CD4-positive, alpha-beta T cell treated with Interleukin-2 at 100 ng/mL for 4 hours (primary cell): ENCODE measurements at places on chromosomes 2 and 18.
A peak's percentile ranks its signal among the peaks of the same experiment; 100 is the strongest.

DNA sequence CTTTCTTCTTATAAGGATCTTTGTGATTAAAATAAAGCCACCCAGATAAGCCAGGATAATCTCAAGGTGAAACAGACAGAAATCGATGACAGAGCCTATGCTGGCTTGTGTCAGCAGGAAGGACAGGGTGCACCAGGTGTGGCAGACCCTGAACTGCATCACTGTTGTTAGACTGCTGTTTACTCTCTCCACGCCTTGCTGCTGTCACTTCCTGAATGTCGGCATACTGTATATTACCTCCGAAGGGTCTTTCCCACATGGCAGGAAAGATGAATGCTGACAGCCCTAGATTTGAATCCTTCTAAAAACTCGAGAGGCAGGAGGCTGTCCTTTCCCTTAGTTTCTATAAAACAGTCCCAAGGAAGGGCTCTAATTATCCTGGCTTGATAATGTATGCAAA is 18.9 kb upstream of the TMEM163 start:
- DNase-seq: no peak

GRCh38 chr2:99420031-99420430 is 69.8 kb downstream of the REV1 start:
- DNase-seq: no peak

DNA sequence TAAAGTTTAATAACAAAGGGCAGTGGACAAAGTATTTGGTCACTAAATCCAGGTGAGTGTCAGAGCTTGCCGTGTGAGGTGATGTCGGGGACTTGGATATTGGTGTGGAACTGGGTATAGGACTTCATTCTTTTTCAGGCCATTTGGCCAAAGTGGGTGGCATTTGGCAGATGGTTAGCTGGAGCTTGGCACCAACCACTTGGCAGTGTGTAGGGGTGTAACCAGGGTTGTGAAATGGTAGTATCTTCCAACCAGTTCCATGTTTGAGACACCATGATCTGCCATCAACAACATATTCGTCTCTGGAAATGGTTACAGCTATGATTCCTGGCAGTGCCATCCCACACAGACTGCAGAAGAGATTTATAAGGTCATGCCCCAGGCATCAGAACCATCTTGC is 113.9 kb downstream of the CCDC85A start:
- no peak for DNase-seq

GRCh38 chr2:199216253-199216652 is 241.5 kb downstream of the SATB2 start:
- no peak for DNase-seq

DNA sequence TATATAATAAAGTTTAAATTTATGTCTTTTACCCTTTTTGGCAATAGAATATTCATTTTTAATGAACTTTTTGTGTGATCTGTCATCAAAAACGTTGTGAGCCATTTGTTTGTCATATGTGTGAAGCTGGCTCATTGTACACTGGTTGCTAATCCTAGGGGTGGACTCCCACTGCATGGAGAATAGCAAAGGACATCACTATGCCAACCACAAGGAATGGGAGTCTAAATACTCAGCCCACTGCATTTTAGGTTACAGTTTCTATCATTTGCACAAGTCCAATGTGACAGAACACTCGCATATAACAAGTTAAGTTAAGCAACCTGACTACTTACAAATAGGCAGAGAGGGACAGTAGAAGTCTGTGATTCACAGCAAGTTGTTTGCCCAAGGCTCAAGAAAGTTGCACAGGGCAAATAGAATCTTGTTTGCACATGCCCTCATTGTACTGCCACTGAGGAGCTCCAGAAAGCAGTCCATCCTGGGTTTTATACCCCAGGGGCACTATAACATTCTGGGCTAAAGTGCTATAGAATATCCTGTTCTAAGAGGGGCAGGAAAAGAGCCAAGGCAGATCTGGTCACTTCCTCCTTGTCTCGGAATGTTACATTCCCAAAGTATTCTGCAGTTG is 545.9 kb upstream of the GCFC2 start:
- no peak for DNase-seq

DNA sequence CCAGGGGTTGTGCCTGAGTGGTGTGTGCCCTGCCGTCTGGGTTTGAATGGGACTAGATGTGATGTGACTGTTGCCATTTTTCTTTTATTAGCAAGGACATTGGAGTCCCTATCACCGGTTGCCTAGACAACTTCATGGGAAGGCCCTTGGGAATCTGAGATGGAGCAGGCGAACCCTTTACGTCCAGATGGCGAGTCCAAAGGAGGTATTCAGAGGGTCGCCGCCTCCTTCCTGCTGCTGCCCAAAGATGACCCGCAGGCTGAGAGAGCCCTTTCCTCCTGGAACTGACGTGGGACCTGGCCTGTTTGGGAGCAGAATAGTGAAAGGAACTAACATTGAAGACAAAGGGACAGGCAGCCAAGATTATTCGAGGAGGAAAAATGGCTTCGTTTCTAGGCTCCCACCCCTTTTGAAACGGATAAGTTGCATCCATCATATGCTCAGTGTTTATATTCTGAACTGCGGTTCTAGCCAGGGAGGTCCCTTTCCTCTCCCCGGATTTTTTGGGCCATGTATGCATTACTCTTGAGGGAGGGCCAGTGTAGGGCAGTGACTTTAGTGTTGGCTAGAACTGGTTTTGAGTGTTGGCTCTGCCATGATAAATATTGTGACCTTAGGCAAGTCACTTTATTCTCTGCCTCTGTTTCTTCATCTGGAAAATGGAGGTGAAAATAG is 673 bp downstream of the CENPO start:
- no peak for DNase-seq

DNA sequence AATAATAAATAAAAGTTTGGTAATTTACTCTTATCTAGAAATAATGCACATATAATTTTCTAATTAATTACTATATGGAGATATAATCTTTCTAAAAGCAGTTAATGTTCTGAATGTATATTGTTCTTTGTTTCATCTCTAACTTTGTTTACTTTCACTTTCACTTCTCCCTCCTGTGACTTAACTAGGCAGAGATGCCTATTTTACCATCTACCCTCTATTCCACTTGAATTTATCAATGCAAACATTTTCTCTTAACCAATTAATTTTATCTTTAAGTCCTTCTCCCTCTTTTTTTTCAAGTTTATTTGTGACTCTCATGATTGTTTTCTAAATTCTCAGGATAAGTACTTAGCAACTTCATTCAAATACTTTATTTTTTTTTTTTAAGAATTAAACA is 55.1 kb upstream of the IL1RL1 start:
- DNase-seq: no peak

DNA sequence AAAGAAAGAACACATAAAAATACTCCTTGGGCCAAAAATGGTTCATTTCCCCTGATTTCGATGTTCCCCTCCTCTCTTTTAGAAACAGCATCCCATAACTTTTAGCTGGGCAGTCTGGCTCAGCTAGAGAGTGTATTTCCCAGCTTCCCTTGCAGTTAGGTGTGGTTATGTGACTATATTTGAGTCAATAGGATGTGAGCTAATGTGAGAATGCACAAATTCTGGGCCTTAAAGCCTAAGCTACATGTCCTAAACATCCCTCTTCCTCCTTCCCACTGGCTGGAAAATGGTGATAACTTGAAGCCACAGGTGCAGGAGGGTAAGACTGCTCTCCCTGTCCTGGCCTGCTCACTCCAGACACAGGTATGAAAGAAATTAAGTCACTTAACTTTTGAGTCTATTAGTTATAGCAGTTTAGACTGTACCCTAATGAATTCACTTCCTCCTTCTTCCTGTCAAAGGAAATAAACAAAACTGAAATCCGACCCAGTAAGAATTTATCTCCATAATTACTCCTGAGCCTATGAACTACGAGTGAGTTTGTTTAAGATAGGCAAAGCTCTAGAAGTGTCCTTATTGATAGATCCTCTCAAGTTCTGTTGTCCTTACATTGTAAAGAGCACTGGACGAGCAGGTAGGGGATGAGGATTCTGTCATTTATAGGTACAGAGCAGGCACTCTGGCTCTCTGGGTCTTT is 177.6 kb downstream of the MTX2 start:
- DNase-seq: no peak

DNA sequence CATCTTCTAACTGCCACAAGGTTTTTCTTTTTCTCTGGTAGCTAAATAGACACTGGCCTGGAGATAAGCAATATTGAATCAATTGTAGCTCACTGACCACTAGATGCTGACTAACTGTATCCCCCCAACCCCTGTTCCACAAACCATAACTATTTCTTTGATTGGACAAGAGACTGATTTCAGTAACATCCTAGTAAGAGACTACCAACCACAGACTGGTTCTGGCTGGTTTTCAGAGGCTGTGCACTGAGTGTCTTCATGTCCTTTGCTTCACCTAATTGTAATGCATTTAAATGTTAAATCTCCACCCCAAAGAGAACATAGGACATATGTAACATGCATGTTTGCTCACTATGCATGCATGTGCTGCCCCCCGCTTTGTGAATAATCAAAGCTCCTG is 3.2 kb upstream of the AAK1 start:
- no peak for DNase-seq

- DNase-seq: no peak
Observed at GRCh38 chr2:72754628-72755320, 71.1 kb downstream of the EXOC6B start.

- DNase-seq: no peak
Observed at GRCh38 chr18:23857164-23857552, 157.4 kb upstream of the TTC39C start.

- DNase-seq: no peak
Observed at GRCh38 chr2:102737431-102737830, 24.4 kb upstream of the TMEM182 start.

DNA sequence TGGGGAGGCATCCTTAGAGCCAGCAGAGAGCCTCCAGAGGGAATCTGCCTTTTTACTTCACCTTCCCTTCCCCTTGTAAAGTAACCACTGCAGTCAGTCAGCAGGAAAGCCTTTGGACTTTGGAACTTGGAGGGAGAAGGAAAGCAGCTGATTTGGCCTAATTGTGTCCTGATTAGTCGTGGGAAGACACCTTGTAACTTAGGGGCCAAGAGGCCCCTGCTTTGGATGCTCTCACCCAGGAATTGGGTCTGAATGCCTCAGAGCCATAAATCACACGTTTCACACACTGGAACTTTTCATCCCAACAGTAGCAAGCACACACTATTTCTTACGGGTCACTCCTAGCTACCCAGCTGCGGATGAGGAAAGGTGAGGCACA is 81.0 kb upstream of the PPM1B start:
- DNase-seq: no peak

- no peak for DNase-seq
Observed at GRCh38 chr2:189168856-189169499, 10.6 kb downstream of the COL5A2 start.

- DNase-seq: peak; percentile 5
Observed at GRCh38 chr18:59459369-59460071, 100.5 kb upstream of the LMAN1 start.

- DNase-seq: no peak
Observed at GRCh38 chr2:20448246-20448976, 1.5 kb downstream of the RHOB start.

GRCh38 chr2:210667711-210668110 is 111.3 kb downstream of the CPS1 start:
- no peak for DNase-seq

DNA sequence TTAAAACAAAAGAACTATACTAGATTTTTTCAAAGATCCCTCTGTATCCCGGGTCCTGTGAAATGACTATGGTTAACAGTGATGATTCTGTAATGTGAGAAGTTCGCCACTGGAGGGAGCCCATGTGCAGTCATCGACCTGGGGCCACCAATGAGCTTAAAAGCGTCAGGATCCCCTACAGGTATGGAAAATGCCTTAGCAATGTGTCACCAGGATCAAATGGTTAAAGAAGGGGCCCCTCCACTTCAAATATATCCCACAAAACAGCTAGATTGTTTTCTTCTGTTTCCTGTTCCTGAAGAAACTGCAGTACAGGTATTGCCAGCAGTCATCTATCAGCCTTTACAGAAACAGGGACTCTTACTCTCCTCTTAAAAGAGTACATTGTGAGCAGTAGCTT is 15.3 kb downstream of the CHRNA1 start:
- peak; percentile 80 for DNase-seq

GRCh38 chr2:120481446-120482194 is 135.7 kb downstream of the INHBB start:
- DNase-seq: no peak

DNA sequence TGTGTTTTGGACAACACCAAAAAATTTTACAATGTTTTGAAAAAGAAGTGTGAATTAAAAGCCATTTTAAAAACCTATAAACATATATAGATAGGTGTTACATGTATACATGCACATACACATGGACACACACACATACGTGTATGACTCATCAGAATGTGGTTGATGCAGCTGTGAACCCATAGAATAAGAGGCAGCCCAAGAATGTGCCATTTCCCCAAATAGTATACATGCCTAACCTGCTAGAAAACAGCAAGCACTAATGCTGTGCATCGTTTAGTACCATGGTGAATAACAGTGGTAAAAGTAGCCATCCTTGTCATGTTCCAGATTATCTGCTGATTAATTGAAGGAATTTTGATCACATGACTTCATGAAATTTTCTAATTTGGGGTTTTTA is 149.0 kb downstream of the DSEL start:
- DNase-seq: no peak

DNA sequence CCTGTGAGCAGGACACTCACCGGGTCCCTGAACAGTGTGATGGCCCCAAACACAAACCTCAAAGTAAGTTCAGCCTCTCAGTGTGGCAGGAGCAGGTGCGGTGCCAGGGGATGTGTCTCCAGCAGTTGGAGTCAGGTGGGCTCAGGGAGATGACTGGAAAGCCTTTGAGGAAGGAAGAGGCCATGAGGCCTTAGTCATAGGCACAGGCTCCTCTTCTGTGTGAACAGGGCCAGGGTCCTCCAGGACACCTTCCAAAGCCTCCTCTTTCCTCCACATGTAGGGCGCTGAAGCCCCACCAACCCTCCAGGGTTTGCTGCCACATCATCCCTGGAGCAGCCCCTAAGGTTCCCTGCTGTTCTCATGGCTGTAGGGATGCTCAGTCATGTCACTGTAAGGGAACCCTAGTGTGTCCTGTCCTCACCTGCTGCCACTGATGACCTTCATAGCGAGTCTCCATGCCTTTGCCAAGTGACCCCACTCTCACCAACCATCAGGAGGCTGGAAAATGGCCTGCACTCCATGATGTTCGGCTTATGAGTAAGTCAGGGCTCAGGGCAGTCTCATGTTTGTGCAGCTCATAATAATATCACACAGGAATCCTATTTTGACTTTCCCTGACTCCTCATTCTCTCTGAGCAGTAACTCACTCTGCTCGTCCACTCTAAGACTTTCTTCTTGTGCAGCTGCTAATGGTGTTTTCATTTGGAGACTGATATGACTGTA is 1152.9 kb downstream of the RPIA start:
- DNase-seq: no peak

- DNase-seq: no peak
Observed at GRCh38 chr2:8260213-8260612, 421.6 kb upstream of the ID2 start.
